Tibial artery (tissue), 4 donors: ENCODE measurements at places on chromosomes 6 and 20.

GRCh38 chr20:53611449-53611894 lies 17.8 kb upstream of the ZNF217 start:
- H3K4me1 ChIP-seq = peaks cover 1% of the 10 kb centered on the region
- no peaks in the 10 kb centered on the region for H3K36me3 ChIP-seq
- no peaks in the 10 kb centered on the region for H3K27me3 ChIP-seq
- no peak overlapping the region for H3K4me3 ChIP-seq
- H3K27ac ChIP-seq = peak overlapping the region; percentile 36
- DNase-seq = no peak

DNA sequence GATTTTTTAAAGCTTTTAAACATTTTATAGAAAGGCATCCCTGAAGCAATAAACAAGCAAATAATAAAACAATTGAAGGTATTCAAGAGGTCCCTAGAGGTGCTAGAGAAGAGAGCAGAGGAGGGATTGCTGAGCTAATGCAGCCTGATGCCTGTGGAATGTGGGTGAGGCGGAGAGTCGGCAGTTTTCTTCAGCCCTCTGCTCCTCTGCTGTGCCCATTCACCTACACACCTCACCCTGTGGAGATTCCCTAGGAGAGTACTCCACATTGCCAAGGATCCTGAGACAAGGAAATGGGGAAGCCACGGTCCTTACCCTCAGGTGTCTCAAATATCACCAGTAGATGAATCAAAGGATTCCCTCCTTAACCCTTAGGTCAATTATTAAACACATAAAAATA lies 199.8 kb upstream of the POU3F2 start:
- no peaks in the 10 kb centered on the region for H3K36me3 ChIP-seq
- no peak overlapping the region for H3K27ac ChIP-seq
- H3K4me1 ChIP-seq = no peaks in the 10 kb centered on the region
- H3K27me3 ChIP-seq = no peaks in the 10 kb centered on the region

DNA sequence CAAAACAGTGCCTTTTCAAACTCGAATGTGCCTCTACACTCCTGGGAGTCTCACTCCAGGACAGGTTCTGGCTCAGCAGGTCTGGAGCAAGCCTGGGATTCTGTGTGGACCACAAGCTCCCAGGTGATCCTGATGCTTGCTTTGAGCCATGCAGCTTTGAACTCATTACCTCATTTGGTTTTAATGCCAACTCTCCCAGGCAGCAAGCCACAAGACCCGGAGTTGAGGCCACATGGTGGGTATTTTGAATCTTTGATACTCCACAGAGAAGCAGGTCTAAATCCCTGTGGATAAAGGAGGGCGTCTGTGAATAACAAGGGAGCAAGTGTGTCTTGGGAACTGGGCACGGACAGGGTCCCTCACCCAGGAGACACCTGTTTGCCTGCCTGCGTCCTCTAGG lies 205.4 kb upstream of the CST7 start:
- DNase-seq = no peak
- H3K4me1 ChIP-seq = no peaks in the 10 kb centered on the region
- no peaks in the 10 kb centered on the region for H3K36me3 ChIP-seq
- H3K27me3 ChIP-seq = no peaks in the 10 kb centered on the region

- H3K27ac ChIP-seq = no peak overlapping the region
- H3K4me1 ChIP-seq = peaks cover 22% of the 10 kb centered on the region
- no peak for DNase-seq
- H3K36me3 ChIP-seq = no peaks in the 10 kb centered on the region
- H3K27me3 ChIP-seq = no peaks in the 10 kb centered on the region
- H3K4me3 ChIP-seq = peak overlapping the region; percentile 80
Measured at GRCh38 chr6:30062471-30063178, 1.6 kb downstream of the POLR1H start.

DNA sequence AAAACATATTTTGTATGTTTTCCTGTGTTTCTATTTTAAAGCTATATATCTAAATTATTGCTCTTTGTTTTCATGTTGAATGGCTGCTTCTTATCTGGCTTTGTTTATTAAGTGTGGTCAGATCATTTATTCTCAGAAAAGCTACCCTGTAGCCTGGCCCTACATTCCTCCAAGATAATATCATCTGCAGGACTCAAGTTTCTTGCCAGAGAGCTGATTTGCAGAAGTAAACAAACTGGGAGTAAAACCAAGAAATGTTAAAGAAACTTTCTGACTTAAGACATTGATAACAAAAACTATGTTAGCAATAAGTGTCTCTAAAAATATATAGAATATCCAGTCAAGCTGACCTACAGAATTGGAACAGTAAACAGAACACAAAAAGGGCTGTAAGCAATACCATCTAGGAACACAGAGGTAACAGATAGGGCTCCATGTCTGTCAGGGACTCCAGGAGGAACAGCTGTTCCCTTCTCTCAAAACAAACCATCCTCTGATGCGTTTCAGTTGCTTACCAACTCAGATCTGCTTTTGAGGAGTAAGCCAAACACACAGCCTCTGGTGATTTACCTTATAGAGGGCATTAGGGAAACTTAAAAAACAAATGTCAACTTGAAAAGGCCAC lies 17.5 kb upstream of the CEP85L start:
- H3K36me3 ChIP-seq = no peaks in the 10 kb centered on the region
- H3K27ac ChIP-seq = no peak overlapping the region
- H3K27me3 ChIP-seq = no peaks in the 10 kb centered on the region
- no peak overlapping the region for H3K4me3 ChIP-seq

DNA sequence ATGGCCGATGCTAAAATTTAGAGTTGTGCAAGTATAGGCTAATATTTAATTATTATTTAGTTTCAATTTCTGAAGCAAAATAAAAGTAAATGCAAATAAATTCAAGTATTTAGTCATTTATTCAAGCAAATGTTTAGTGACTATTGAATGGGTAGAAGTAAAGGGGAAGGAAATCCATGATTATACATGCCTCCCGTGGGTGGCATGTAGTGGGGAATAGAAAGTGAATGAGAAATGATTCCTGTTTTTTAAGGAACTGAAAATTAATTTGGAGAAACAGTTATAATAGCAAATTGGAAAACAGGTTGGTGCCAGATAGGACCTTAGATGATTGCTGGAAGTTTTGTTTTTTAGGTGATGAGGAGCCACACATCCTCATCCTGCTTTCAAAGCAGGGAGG lies 35.4 kb downstream of the FAM229B start:
- H3K4me3 ChIP-seq = no peak overlapping the region
- H3K27me3 ChIP-seq = no peaks in the 10 kb centered on the region
- peaks cover 76% of the 10 kb centered on the region for H3K36me3 ChIP-seq
- no peak for DNase-seq
- no peak overlapping the region for H3K27ac ChIP-seq
- no peaks in the 10 kb centered on the region for H3K4me1 ChIP-seq

- no peaks in the 10 kb centered on the region for H3K4me1 ChIP-seq
- no peak overlapping the region for H3K4me3 ChIP-seq
- DNase-seq = peak; percentile 74
- no peaks in the 10 kb centered on the region for H3K36me3 ChIP-seq
Measured at GRCh38 chr6:56046576-56046975, 171.2 kb upstream of the BMP5 start.

- no peak overlapping the region for H3K27ac ChIP-seq
- DNase-seq = no peak
- no peak overlapping the region for H3K4me3 ChIP-seq
- peaks cover 35% of the 10 kb centered on the region for H3K4me1 ChIP-seq
- H3K36me3 ChIP-seq = no peaks in the 10 kb centered on the region
- no peaks in the 10 kb centered on the region for H3K27me3 ChIP-seq
Measured at GRCh38 chr6:53301801-53302537, 46.8 kb downstream of the ELOVL5 start.

DNA sequence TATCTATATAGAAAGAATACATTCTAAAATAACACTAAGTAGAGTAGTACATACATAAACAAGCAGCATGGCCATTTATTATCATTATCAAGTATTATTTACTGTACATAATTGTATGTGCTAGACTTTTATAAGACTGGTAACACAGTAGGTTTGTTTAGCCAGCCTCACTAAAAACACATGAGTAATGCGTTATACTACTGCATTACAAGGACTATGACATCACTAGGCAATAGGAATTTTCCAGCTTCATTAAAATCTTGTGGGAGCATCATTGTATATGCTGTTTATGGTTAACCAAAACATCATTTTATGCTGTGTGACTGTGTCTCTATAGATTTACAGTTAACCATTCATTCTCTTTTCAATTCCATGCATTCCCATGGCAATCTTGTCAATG lies 131.7 kb upstream of the HDGFL1 start:
- no peak overlapping the region for H3K4me3 ChIP-seq
- no peak for DNase-seq
- H3K27ac ChIP-seq = no peak overlapping the region
- no peaks in the 10 kb centered on the region for H3K36me3 ChIP-seq

DNA sequence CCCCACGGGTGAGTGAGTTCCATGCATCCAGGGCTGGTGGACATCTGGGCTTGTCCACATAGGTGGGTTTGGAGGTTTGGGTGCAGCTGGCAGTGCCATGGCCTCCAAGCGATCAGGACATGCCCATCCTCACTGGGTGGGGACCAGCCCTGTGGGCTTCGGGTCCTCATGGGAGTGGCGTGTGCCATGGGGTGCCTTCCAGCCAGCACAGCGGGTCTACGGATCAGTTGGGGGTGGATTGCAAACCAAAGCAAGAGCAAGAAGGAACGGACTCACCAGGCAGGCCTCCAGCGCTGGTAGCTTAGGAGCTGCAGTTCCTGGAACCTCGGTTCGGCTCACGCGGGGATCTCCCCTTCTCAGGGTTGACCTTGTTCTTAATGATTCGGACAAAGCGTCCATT lies 364.3 kb downstream of the TAF4 start:
- no peak overlapping the region for H3K27ac ChIP-seq
- H3K4me1 ChIP-seq = no peaks in the 10 kb centered on the region
- no peaks in the 10 kb centered on the region for H3K36me3 ChIP-seq
- DNase-seq = no peak
- no peaks in the 10 kb centered on the region for H3K27me3 ChIP-seq
- no peak overlapping the region for H3K4me3 ChIP-seq

- DNase-seq = no peak
- no peaks in the 10 kb centered on the region for H3K27me3 ChIP-seq
- H3K36me3 ChIP-seq = no peaks in the 10 kb centered on the region
- H3K4me1 ChIP-seq = no peaks in the 10 kb centered on the region
Measured at GRCh38 chr20:54116550-54117235, 46.3 kb upstream of the BCAS1 start.

DNA sequence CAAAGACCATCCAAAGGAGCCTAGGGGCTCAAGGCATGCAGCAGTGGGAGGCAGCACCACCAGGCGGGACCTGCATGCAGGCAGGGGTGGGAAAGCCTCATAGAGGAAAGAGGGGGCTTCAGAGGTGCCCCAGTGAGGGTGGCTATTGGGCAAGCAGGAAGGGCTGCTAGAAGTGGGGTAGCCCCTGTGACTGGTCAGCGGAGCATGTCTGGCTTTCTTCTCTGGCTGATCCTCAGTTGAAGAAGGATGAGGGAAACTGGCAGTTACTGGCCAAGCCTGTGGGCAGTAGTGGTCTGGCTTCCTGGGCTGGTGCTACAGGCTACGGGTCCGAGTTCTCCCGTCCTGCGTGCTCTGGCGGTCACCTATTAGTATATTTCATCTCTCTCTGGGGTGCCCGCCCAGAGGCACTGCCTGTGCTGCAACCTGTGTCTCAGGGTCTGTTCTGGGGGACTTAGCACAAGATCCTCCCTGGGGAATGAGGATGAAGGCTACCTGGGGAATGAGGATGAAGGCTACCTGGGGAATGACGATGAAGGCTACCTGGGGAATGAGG lies 35.9 kb upstream of the CST7 start:
- no peaks in the 10 kb centered on the region for H3K27me3 ChIP-seq
- DNase-seq = no peak
- no peak overlapping the region for H3K4me3 ChIP-seq
- no peaks in the 10 kb centered on the region for H3K4me1 ChIP-seq

DNA sequence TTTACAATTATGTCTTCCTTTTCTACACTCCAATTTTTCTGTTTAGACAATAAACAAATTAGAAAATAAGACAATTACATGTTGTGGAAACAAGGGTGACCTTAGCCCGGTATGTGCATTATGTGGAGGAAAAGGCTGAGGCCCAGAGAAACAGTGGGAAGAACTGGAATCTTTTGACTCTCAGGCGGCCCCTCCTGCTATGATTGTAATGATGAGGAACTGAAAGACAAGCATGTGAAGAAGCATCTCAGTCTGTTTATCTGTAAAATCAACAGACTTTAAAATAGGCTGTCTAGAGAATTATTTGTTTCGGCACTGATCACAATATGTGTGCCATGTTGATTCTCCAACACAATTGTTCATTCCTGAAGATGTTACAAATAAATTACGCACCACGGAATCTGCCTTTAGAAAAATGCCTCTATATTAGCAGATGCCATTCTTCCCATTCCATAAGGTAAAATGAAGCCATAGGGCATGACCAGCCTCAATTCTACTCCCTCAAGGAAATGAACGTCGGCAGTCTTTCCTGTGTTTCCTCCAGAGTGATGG lies 1201.6 kb upstream of the CITED2 start:
- H3K27ac ChIP-seq = no peak overlapping the region
- no peaks in the 10 kb centered on the region for H3K4me1 ChIP-seq

DNA sequence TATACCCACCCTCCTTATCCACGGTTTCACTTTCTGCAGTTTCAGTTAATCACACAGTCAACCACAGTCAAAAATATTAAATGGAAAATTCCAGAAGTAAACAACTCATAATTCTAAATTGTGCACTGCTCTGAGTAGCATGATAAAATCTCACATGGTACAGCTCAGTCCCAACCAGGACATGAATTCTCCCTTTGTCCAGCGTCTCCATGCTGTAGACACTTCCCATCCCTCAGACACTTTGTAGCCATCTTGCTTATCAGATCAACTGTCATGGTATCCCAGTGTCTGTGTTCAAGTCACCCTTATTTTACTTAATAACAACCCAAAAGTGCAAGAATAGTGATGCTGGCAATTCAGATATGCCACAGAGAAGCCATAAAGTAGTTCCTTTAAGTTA lies 94.7 kb downstream of the PDE10A start:
- no peak for DNase-seq
- no peaks in the 10 kb centered on the region for H3K27me3 ChIP-seq
- no peak overlapping the region for H3K4me3 ChIP-seq
- no peak overlapping the region for H3K27ac ChIP-seq
- H3K36me3 ChIP-seq = no peaks in the 10 kb centered on the region

DNA sequence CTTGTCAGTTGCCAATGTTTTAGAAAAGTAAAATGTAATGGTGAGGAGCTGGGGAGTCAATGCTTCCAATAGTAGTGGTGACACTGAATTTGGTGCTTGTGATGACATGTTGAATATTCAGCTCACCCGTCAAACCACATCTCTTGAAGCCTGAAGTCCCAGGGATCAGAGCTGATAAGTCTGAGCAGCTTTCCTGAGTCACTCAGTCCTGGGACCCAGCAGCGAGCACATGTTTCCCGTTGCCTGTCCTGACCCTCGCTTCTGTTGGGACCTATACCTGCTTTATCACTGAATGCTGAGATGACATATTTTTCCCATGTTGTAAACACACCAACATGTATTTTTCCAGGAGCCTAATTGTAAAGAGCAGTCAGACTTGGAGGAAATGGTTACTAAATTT lies 693.6 kb downstream of the QKI start:
- no peaks in the 10 kb centered on the region for H3K27me3 ChIP-seq
- DNase-seq = no peak
- no peak overlapping the region for H3K4me3 ChIP-seq
